Lung microvascular endothelial cell (primary cell): ENCODE measurements at places on chromosomes 3 and 15.

DNA sequence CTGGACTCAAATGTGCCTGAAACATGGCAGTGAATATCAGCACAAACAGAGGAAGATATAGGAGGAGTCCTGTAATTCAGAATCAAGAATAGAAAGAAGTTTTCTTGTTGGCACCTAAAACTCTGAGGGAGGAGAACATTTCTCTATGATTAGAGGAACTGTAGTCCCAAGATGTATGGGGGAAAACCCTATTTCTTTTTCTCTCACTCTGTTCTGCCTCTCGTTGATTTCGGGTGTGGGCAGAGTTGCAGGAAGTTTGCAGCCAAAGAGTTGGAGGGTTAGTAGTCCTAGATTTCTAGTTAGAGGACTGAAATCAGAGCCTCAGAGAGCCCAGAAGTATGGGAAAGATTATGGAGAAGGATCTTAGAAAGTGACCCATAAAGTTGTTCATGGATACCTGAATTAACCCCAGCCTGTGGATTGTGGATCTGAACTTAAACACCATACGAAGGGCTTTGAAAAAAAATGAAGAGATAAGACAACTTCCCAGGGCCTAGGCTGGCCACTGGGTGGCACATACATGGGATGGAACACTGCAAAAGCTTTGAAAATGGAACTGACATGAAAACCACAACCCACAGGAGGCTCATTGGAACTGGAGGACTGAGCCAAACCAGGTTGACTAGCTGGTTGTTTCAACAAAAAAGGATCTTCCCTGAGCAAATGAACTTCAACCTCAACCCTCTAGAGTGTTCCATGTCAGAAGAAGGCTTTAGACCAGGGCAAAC is 34.6 kb downstream of the FMN1 start:
- no peak for DNase-seq

GRCh38 chr3:13143381-13144004 is 70.3 kb upstream of the IQSEC1 start:
- no peak for DNase-seq

DNA sequence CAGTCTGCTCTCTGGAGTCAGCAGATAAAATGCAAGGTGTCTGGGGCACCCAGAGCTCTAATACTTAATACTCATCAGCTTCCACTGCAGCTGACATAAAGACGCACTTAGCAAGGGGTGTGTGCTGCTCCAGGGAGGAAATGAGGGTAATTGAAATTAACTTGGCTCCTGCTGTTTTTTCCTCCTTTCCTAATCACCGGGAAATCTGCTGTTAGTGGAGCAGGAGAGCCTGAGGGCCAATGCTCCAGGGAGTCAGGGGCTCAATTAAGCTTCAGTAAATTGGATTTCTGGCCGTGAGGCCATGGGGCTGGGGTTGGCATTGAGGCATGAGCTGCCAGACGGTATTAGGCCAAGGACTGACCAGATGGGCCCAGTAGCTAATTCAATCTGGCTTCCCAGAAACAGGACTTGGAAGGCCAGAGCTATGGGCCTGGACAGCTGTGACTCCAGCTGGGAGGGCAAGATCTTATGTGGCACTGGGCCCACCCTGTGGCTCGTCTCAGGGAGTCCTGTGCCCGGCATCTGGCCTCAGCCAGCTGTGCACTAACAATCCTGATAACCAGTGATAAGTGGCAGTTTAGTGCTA is 30.7 kb upstream of the CHRNB4 start:
- no peak for DNase-seq

DNA sequence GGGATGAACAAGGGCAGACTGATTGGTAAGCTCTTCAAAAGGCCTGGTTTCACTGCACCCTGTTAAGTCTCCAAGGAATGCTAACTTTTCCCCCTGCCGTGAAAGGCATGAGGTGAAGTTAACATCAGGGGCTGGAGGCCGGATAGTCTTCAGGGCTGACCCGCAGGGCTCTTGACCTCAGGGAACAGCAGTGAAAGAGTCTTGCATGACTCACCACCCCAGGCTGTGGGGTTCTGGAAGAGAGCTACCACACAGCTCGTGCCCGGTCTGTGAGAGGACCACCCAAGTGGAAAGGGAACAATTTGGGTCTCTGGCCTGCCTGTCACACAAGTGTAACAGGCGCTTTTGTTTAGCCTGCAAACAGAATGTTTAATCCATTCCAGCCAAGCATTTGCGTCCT is 504.9 kb downstream of the EDEM1 start:
- DNase-seq = no peak
